ENCODE measurements at places on chromosomes 5 and 9.

GRCh38 chr9:134403682-134404301 is 77.5 kb downstream of the RXRA start:
- DNase-seq = peak; percentile 87

DNA sequence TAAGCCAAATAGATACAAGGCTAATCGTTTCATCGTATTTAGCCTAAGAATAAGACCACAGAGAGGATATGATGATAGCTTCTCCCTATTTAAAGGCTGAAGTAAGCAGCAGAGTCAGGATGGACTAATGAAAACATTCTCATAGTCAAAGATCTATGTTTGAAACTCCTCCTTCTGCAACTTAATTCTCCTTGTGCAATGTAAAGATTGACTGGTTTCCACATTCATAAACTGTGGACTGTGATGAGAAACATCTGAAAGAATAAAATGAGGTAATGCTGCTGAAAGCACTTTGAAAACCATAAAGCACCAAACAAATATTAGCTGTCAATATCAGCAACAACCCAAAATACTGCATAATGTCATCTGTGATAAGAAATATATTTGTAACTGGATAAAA is 361.9 kb downstream of the CSNK1G3 start:
- no peak for DNase-seq

- DNase-seq = no peak
Measured at GRCh38 chr5:125138266-125138665, 391.8 kb upstream of the ZNF608 start.

DNA sequence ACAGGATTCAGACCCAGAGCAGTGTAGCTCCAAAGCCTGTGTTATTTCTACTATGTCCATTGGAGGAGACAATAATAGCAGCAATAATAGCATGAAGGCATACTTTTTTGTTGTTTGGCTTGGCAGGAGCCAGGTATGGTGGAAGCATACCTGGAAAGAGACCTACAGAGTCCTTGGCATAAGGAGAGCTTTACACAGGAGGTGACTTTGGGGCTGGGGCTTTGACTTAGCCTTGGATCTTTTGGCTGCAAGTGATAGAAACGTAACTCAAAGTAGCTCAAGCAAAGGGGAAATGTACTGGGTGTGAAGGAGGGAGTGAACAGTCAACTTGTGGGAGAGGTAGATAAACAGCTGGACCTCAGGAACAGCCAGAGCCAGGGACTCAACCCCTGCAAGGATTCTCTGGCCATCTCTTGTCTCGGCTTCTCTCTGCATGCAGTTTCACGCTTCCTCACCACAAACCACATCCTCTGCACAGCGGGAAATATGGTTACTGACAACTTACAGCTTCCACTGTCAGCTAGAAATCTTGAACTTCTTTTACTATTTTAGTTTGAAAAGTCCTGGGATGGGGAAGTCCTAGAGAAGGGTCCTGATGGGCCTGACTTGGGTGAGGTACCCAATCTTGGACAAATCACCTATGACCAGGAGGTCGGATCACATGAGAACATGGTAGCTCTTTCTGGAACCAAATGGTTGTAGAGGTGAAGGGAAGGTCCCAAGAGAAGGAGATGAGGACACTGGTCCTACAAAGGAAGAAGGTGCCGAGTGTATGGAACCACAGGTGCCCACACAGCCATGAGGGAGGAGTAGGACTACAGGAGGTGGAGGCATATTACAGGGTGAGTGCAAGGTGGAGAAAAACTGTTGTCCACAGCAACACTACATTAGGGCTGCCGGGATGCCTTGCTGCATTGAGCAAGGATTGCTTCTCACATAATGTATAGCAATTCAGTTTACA is 47.0 kb upstream of the TGFBR1 start:
- DNase-seq = peak; percentile 81

GRCh38 chr5:59187857-59188256 is 605.0 kb downstream of the RAB3C start:
- peak; percentile 72 for DNase-seq

GRCh38 chr9:81619353-81620001 is 69.9 kb downstream of the TLE1 start:
- DNase-seq = peak; percentile 98

GRCh38 chr9:92043002-92043401 is 72.2 kb downstream of the SPTLC1 start:
- DNase-seq = no peak

GRCh38 chr9:97845130-97845529 is 7.9 kb upstream of the FOXE1 start:
- DNase-seq = peak; percentile 22

- no peak for DNase-seq
Measured at GRCh38 chr5:19125956-19126713, 861.9 kb downstream of the CDH18 start.

- DNase-seq = peak; percentile 99
Measured at GRCh38 chr9:121278477-121279261, 10.7 kb downstream of the GSN start.

- DNase-seq = peak; percentile 6
Measured at GRCh38 chr5:130514984-130515690, 610.9 kb downstream of the CHSY3 start.
